Activated CD8-positive, alpha-beta T cell treated with anti-CD3 and anti-CD28 coated beads for 36 hours (primary cell): ENCODE measurements at places on chromosomes 6 and 20.

GRCh38 chr20:41179961-41180360 lies 42.6 kb downstream of the PLCG1 start:
- H3K27ac ChIP-seq = peak overlapping the region; percentile 29
- H3K27me3 ChIP-seq = no peaks in the 10 kb centered on the region
- peaks cover 15% of the 10 kb centered on the region for H3K4me1 ChIP-seq
- H3K36me3 ChIP-seq = peaks cover 6% of the 10 kb centered on the region
- no peak overlapping the region for H3K4me3 ChIP-seq
- DNase-seq = no peak

DNA sequence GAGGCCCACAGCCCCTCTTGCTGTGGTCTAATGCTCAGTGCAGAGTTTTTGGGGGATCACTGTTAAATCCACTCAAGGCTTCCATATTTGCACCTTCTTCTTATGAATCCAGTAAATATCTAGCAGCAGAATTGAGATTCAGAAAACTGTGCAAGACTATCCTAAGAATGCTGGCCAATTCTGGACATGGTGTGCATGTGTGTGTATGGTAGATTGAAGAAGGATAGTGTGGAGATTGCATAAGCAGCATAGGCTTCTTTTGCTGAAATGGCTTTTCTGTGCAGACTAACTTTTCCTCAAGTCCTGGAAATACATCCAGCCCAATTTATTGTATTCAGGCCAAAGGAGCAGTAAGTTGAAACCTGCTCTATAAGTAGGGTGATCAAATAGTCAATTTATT lies 39.7 kb downstream of the FBXO9 start:
- no peak for DNase-seq
- no peaks in the 10 kb centered on the region for H3K4me1 ChIP-seq
- H3K4me3 ChIP-seq = no peak overlapping the region
- H3K27ac ChIP-seq = no peak overlapping the region
- no peaks in the 10 kb centered on the region for H3K36me3 ChIP-seq

DNA sequence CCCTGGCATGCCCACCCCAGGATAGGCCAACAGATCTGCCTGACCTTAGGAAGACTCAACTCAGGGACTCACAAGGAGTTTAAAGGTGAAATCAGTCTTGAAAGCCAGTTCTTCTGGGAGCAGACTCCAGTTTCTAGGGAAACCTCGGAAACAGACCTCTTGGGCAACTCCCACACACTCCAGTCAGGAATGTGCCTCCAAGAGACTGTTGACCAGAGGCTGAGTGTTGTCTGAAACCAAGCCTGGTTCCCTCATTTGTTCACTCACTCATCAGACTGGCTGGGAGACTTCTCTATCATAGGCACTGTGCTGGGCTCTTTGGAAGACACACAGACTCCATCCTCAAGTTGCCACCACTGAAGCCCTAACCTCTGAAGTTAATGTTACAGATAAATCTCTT lies 1.8 kb downstream of the TREM1 start:
- no peak for DNase-seq
- peaks cover 8% of the 10 kb centered on the region for H3K4me1 ChIP-seq
- H3K27me3 ChIP-seq = no peaks in the 10 kb centered on the region
- H3K4me3 ChIP-seq = no peak overlapping the region
- no peak overlapping the region for H3K27ac ChIP-seq
- no peaks in the 10 kb centered on the region for H3K36me3 ChIP-seq

- H3K4me3 ChIP-seq = no peak overlapping the region
- H3K27me3 ChIP-seq = peaks cover 8% of the 10 kb centered on the region
- H3K27ac ChIP-seq = no peak overlapping the region
- no peaks in the 10 kb centered on the region for H3K4me1 ChIP-seq
- no peak for DNase-seq
Observed at GRCh38 chr6:72422171-72422570, 199.7 kb upstream of the KCNQ5 start.
